Activated T-cell treated with anti-CD3 and anti-CD28 coated beads for 4 hours (primary cell): ENCODE measurements at places on chromosomes 1 and 21.

GRCh38 chr1:222329493-222330045 is 218.3 kb downstream of the HHIPL2 start:
- no peak for DNase-seq

- no peak for DNase-seq
Measured at GRCh38 chr1:108814343-108815125, 42.4 kb downstream of the AKNAD1 start.

DNA sequence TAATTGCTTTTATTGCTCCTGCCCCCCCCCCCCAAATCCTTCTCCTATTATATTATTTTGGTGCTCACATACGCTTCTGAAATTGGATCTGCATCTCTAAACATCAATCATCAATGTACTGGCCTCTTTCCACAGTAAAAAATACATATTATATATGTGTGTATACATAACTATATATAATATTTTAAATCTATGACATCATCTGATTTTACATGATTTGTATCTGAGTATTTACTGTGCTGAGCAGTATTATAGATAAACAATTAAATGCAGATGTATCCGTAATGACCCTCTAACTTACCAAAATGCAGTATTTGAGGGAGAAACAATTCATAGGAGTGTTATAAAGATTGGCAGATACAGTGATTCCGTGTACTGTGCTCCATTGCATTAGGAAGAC is 832 bp downstream of the PLPPR4 start:
- no peak for DNase-seq

DNA sequence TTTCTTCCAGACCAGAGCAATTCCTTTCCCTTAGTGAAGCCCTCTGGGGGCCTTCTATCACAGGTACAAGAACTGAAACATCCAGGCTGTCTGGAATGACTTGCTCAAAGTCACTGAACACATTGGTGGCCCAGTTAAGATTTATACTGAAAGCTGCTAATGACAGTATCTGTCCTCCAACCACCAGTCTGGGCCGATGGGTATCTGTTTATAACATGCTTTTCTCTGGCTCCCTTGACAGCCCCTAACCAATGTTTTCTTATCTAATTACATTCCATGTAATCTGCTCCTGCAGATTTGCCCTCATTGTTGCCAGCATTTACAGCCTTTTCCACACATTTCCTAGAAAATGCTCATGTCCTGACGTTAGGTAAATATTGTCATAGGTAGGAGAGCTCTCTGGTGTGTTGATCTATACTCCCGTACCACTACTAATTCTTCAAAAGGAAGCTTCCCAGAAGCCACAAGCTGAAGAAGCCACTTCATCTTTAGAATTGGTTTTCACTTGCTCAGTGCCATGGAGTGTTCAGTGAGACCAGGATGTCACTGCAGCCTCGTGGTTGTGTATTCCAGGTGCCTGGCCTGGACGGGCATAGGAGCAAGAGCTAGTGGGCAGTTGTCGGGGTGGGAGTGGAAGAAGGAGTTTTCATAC is 163.9 kb downstream of the TSEN15 start:
- DNase-seq, result no peak

DNA sequence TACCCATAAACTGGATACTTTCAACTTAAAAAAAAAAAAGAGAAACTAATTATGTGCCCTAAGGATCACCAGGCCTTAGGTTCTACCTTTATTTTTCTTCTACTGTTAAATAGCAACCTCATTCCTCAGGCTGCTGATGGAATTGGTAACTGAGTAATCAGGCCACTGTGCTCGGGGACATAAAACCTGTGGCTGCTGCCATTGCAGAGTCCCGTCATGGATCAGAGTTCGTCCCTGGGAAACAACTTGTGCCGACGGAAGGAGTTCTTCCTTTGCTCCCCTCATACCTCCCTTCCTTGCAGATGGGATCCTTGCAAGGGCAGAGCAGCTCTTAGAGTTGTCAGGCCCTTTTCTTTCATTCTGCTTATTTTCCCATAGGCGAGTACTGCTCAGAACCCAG is 123.6 kb downstream of the PBX1 start:
- no peak for DNase-seq
